ENCODE measurements at places on chromosomes 1 and 21.

DNA sequence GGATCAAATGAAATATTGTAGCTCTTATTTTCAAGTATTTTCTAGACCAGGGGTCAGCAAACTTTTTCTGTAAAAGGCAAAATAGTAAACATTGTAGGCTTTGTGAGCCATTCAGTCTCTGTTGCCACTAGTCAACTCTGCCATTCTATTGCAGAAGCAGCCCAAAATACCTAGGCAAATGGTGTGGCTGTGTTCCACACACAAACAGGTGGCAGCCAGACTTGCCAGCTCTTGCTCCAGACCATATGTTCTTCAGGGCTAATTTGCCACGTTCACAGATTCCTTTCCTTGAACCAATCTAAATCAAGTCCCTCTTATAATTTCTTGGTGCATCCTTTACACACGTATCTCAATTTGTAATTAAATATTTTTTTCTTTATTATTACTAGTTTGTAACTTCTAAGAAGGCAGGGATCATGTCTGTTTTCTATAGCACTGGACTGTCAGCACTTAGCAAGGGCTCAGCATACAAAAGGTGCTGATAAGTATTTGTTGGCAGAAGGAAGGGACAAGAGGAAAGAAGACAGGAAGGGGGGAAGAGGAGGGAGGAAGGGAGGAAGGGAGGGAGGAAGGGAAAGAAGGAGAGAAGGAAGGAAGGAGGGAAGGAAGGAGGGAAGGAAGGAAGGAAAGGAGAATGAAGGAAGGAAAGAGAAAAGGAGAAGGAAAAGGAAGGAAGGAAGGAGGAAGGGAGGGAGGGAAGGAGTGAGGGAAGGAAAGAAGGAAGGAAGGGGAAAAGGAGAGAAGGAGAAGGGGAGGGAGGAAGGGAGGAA lies 106.5 kb upstream of the EDEM3 start:
- DNase-seq: no peak

GRCh38 chr1:56399326-56399725 lies 180.0 kb downstream of the PLPP3 start:
- DNase-seq: peak; percentile 51

DNA sequence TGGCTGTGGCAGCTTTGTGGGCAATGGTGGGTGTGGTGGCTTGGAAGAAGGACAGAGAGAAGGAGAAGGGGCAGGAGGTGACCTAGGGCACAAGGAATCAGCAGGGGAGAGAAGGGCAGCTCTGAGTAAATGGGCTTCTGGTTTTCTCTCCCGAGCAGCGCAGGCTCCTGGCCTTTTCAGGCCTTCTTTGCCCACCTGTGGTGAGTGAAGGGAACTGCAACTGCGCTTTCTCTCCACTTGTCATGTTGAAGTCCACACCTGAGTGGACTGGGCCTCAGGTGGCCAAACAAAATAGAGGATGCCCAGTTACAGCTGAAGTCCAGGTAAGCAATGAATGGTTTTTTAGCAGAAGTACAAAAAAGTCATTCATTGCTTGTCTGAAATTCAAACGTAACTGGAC lies 29.4 kb upstream of the KCNA10 start:
- peak; percentile 45 for DNase-seq

- DNase-seq: no peak
These were observed 64.1 kb upstream of the LRP8 start for GRCh38 chr1:53391982-53392381.

All from Caco-2 (cell line).